Stimulated activated CD4-positive, alpha-beta T cell treated with anti-CD3 and anti-CD28 coated beads, Interleukin-12 subunit alpha, Interleukin-12 subunit beta, amount 100 ng/mL, for 24 hours (primary cell): ENCODE measurements at places on chromosomes 6 and 20.

DNA sequence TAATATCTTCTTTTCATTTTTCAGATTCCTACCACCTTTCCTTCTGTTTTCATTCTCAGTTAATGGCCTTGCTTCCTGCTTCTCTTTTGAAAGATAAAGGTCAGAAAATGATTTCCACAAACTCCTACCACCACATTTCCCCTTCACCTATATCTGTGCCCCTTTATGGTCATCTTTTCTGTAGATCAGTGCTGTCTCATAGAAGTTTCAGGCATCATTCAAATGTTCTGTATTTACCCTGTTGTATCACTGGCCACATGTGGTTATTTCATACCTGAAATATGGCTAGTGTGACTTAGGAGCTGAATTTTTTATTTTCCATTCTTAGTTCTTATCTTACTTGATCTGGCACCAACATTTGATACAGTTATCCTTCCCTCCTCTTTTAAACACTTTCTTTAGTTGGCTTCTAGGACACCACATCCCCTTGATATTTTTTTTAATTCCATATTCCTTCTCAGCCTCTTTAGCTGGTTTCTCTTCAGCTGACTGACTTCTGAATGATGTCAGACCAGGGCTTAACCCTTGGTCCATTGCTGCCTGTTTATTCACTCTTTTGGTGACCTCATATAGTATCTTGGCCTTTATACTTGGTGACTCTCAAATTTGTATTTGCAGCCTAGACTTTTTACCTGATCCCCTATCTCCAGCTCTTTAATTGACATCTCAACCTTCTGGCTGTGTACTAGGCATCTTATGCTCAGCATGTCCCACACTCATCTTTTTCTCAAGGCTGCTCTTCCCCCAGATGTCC lies 81.0 kb downstream of the ATRN start:
- DNase-seq, result no peak

DNA sequence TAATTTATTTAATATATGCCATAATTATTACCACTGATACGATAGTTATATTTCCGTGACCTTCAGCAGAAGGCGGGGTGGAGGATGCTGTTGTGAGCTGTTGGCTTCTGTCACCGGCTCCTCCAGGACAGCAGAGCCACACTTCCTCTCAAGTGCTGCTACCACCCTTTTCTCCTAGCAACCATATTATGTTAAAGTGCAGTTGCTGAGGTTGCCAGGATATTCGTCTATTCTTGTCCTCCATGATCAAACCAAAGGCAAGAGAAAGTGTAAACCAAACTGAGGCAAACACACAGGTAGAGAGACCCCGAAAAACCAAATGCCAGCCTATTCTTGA lies 27.8 kb downstream of the RGS17 start:
- DNase-seq, result no peak

DNA sequence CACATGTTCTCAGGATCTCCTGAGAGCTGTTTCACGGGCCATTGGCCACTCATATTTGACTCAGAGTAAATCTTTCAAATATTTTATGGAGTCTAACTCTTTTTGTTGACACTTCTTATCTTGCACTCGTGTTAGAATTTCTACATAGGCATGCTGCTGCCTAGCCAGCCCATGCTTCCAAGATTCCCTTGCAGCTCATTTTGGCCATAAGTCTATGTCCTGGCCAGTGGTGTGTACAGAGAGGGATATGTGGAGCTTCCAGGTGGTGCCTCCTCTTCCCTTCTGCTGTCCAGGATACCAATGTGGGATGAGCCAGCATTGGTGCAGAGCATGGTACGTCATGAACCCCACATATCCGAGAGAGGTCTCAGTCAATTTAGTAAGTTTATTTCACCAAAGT lies 522.6 kb downstream of the QKI start:
- no peak for DNase-seq

DNA sequence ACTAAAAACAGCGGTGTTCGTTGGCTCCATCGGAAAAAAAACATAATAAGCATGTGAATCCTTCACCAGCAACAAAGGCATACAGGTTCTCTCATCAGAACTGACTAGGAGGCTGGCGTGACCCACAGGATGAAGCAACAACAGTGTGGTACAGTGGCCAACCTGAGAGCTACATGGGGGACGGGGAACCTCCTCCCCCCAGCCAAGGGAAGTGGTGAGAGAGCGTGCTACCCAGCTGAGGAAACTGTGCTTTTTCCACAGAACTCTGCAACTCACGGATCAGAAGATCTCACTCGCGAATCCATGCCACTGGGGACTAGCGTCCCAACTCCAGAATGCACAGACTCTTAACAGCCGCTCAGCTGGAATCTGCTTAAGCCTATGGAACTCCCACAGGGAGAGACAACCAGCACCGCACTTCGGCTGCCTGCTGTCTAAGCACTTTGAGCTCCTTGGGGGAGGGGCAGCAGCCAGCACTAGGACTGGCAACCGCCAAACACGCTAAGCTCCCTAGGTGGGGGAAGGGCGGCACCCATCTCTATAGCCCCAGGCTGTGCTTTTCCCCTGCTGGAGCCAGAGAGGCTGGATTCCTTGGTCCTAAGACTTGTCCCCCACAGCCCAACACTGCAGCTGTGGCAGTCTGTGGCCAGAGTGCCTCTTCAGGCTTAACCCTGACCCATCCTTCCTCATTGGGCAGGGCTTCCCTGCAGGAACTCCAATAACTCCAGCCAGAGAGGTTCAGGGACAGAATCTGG lies 538.3 kb upstream of the BTBD3 start:
- DNase-seq, result no peak

GRCh38 chr20:9597547-9597946 lies 83.2 kb downstream of the LAMP5 start:
- DNase-seq, result no peak

DNA sequence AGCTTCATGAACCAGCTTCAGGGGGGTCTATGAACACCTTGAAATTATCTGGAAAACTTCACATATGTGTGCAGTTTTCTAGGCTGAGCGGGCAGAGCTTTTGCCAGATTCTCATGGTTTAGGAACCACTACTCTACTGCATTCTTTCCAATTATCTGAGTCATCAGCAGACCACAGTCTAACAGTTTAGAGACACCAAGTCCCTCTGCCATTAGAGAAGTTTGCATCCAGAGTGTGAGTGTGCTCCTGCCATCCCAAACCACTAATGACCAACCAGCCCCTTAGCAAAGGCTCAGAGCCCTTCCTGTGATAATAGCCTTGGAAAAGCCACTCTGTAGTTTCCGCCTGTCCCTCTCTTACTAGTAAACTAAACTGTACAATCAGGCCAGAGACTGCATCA lies 96.8 kb downstream of the PHACTR1 start:
- no peak for DNase-seq

- DNase-seq, result no peak
Observed at GRCh38 chr6:54856129-54856528, 9.6 kb downstream of the FAM83B start.
